ENCODE measurements at places on chromosomes 5 and 9.

- DNase-seq: no peak
These were observed 321.4 kb downstream of the TRIM32 start for GRCh38 chr9:117008461-117008860.

GRCh38 chr5:24765219-24765618 is 120.4 kb upstream of the CDH10 start:
- DNase-seq: no peak

DNA sequence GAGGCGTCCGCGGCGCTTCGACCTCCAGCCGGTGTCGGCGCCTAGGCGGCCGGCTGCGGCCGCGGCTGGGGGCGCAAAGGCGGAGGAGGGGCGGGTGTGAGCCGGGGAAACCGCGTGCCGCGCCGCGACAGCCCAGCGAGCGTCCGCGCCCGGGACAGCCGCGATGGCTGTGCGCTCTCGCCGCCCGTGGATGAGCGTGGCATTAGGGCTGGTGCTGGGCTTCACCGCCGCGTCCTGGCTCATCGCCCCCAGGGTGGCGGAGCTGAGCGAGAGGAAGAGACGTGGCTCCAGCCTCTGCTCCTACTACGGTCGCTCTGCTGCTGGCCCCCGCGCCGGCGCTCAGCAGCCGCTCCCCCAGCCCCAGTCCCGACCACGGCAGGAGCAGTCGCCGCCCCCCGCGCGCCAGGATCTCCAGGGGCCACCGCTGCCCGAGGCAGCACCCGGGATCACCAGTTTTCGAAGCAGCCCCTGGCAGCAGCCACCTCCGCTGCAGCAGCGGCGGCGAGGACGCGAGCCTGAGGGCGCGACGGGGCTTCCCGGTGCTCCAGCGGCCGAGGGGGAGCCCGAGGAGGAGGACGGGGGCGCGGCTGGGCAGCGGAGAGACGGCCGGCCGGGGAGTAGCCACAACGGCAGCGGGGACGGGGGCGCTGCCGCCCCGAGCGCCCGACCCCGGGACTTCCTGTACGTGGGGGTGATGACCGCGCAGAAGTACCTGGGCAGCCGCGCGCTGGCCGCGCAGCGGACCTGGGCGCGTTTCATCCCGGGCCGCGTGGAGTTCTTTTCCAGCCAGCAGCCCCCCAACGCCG is 605 bp downstream of the CHSY3 start:
- peak; percentile 56 for DNase-seq

GRCh38 chr5:22542340-22542739 is 310.8 kb downstream of the CDH12 start:
- no peak for DNase-seq
